GM23338 (cell line): ENCODE measurements at places on chromosomes 11 and 22. TPM values are rescaled to one million over a fixed set of nuclear protein-coding genes. Genes with fewer than 3 reads are reported as not detected.

DNA sequence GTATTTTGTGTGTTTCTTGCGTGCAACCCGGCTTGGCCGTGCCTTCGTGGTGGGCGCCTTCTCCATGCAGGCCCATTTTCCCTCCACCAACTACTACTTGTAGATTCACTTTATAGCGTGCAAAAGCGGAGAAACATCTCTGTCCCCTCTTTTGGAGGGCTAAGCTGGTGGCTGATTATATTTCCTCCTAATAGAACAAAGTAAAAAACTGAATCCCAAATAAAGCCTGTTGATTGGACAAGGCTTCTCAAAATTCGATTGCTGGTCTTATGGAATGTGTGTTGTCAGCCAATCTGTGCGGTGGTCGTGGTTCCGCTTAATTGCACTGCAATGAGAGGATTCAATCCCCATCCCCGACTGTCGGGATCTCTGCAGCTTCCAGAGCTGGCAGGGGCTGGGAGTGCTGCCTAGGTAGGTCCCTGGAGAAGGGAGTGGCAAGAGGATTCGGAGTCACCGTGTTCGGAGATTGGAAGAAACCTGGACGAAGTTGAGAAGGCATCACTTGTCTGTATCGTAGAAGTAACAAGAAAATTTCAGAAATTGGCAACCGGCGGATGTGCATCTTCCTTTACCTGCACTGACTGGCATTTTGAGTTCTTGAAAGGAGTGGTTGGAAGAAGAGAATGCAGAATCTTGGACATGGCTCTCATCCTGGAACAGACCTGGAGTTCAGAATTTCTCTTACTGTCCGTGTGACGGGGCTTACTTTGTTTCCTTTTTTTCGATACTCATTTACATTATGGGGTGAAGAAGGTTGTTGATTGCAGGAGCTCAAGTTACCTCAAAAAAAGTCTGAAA lies 1.1 kb downstream of the HMGXB4 start:
- peak overlapping the region; percentile 68 for H3K4me3 ChIP-seq
- peaks cover 6% of the 10 kb centered on the region; the same call in 1 of the 2 replicates for H3K36me3 ChIP-seq
- peak overlapping the region; percentile 61 for H3K27ac ChIP-seq
- DNase-seq, result peak; percentile 75

DNA sequence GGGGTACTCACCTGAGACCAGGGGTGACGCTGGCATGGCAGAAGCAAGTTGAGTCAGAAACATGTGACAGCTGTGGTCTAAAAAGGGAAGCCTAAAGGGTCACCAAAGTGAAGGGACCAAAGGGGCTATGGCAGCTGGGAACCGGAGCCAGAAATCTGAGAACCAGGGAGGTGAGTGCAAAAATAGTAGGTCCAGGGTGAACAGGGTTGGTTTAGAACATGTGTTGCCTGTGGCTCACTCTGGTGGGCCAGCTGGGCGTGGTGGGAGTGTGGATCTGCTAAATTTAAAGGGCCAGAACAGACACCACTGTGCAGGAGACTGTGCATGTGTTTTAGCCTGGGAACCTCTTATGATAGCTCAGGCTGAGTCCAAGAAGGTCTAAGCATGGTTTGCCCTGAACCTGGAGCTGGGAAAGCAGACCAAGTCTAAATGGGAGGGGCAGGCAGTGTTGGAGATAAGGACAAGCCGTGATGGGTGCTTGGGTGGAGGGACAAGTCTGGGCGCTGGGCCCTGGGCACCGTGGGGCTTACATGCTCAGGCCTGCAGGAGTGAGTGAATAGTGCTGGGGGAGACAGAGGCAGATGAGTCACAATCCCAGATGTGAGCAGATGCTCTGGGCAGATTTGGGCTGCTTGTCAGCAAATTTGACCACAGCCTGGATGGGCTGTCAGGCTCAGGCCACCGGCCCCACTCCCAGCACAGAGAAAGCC lies 41.4 kb upstream of the ZBED5 start:
- no peaks in the 10 kb centered on the region for H3K36me3 ChIP-seq
- H3K4me1 ChIP-seq, result no peaks in the 10 kb centered on the region
- no peak for DNase-seq

GRCh38 chr11:92314499-92314898 lies 89.9 kb downstream of the FAT3 start:
- no peak for DNase-seq
- no peaks in the 10 kb centered on the region for H3K36me3 ChIP-seq
- H3K4me3 ChIP-seq, result no peak overlapping the region
- H3K27me3 ChIP-seq, result no peaks in the 10 kb centered on the region

DNA sequence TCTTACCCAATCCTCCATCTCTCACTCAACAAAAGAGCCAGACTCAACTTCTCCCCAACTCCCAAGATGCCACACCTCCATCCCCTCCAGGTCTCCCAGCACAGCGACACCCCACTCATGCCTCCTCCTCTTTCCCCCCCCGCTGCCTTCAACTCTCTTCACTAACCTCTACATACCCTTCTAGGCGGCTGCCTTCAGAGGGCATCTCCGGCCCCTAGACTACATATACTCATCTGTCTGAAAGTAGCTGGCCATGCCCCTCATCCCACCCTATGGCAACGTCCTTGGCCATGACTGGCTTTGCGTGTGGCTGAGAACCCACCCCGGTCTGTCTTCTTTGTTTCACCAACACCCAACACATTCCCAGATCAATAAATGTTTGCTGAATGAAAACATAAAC lies 81.7 kb upstream of the TMEM45B start:
- H3K36me3 ChIP-seq, result no peaks in the 10 kb centered on the region
- H3K27me3 ChIP-seq, result no peaks in the 10 kb centered on the region
- H3K4me1 ChIP-seq, result no peaks in the 10 kb centered on the region; the same call in 1 of the 2 replicates
- H3K4me3 ChIP-seq, result no peak overlapping the region
- DNase-seq, result no peak

- no peaks in the 10 kb centered on the region; the same call in 1 of the 2 replicates for H3K36me3 ChIP-seq
- no peak overlapping the region for H3K4me3 ChIP-seq
- no peaks in the 10 kb centered on the region for H3K27me3 ChIP-seq
- H3K27ac ChIP-seq, result no peak overlapping the region; the same call in 1 of the 2 replicates
- DNase-seq, result no peak
These were observed 91.4 kb upstream of the BIRC3 start for GRCh38 chr11:102225689-102226568.

DNA sequence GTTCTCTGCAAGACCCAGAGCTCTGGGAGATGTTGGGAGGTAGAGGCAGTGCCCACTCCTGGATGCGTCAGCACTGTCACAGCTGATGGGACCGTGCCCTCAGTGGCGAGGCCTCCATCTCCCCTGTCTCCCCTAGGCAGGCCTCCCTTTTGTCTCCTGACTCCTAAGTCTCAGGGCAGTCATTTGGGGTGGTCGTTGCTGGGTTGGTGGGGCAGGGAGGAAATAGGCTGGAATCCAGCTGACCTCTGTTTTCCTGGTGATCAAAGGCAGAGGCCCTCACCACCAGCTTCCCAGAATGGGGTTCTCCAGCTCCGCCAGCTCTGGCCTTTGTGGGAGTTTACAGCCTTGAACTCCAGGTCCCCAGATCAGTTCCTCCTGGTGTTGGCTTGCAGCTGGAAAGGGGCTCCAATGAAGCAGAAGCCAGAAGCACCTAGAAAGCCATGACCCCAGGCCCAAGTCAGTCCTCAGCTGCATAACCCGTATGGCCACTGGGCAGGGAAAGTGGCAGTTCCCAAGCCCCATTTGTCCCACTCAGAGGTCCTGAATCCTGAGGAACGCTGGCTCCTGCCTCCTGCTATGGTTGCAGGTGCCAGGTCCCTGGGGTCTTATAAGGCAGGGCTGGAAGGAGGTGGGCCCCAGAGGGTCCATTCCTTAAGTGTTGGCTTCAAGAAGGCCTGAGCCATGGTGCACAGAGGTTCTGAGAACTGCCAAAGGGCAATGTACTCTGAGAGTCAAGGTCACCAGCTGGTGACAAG lies 7.3 kb upstream of the FXYD2 start:
- H3K27me3 ChIP-seq, result no peaks in the 10 kb centered on the region
- DNase-seq, result no peak
- H3K27ac ChIP-seq, result no peak overlapping the region
- H3K4me3 ChIP-seq, result no peak overlapping the region
- H3K36me3 ChIP-seq, result no peaks in the 10 kb centered on the region

DNA sequence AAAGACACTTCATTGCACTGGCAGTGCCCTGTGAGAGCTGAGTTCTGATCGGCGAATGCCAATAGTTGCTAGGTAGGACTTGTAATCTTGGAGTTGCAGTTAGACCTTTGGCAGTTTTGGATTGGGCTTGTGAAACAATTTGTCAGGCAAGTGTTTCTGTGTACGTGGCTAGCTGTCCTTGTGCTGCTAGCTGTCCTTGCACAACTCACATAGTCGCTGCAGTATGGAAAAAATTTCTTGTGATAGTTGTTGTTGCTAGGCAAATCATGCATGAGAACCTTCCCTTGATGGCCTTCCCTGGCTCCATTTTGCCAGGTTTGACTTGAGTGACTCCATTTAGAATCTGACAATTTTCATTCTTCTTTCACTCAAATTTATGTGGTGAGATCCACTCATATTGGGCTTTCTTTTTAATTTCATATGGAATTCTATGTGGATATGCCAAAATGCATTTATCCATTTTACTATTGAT lies 140.7 kb downstream of the APIP start:
- H3K4me1 ChIP-seq, result no peaks in the 10 kb centered on the region
- no peaks in the 10 kb centered on the region for H3K27me3 ChIP-seq
- DNase-seq, result no peak
- H3K36me3 ChIP-seq, result no peaks in the 10 kb centered on the region
- H3K27ac ChIP-seq, result no peak overlapping the region

- H3K36me3 ChIP-seq, result no peaks in the 10 kb centered on the region
- no peaks in the 10 kb centered on the region for H3K27me3 ChIP-seq
- no peak overlapping the region for H3K4me3 ChIP-seq
- no peak for DNase-seq
- H3K4me1 ChIP-seq, result no peaks in the 10 kb centered on the region
- no peak overlapping the region for H3K27ac ChIP-seq
These were observed 30.3 kb downstream of the TRIM66 start for GRCh38 chr11:8652140-8652539.

GRCh38 chr11:69531071-69531716 lies 49.7 kb downstream of the LINC01488 start:
- no peak for DNase-seq
- H3K27me3 ChIP-seq, result no peaks in the 10 kb centered on the region
- H3K36me3 ChIP-seq, result no peaks in the 10 kb centered on the region
- no peak overlapping the region for H3K4me3 ChIP-seq

DNA sequence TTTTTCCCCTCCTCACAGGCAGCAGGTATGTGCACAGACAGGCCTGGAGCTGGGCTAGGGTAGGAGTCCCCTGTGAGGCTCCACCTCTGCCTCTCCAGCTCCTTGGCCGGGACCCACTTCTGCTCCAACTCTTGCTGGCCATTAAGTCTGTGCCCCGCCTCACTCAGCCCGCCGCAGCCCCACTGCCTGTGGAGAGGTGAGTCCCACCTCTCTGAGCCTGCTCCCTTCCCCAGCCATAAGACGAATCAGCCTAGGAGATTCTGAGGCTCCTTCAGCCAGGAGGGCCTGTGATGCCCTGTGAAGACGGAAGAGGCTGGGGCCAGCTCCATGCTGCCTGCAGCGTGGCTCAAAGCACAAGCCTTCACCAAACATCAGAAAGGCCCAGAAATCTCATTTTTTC lies 23.0 kb downstream of the TSKU start:
- no peak overlapping the region for H3K27ac ChIP-seq
- no peak for DNase-seq
- H3K4me1 ChIP-seq, result peaks cover 7% of the 10 kb centered on the region
- H3K4me3 ChIP-seq, result no peak overlapping the region
- H3K36me3 ChIP-seq, result no peaks in the 10 kb centered on the region
- no peaks in the 10 kb centered on the region for H3K27me3 ChIP-seq

GRCh38 chr11:126969865-126970479 lies 30.6 kb downstream of the KIRREL3 start:
- 0 out of 2 replicates have a peak, but pooled peaks cover 5% of the 10 kb centered on the region for H3K4me1 ChIP-seq
- H3K27ac ChIP-seq, result no peak overlapping the region
- DNase-seq, result peak; percentile 66
- H3K4me3 ChIP-seq, result no peak overlapping the region
- no peaks in the 10 kb centered on the region; the same call in 1 of the 2 replicates for H3K36me3 ChIP-seq

The DRICH1 gene
- not detected in 2 replicates for total RNA-seq
